MM.1S (cell line): ENCODE measurements at places on chromosomes 2 and 18.

DNA sequence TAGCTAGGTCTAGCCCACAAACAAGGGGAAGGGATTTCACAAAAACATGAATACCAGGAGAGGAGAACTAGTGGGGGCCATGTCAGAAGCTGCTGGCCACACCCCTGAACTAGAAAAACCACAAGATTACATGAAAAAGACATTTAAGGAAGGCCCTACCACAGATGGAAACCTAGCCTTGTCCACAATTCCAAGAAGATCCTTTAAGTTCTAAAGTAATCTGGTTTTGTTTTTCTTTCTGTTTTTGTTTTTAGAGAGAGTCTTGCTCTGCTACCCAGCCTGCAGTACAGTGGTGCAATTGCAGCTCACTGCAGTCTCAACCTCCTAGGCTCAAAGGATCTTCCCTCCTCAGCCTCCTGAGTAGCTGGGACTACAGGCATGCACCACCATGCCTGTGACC is 34.2 kb upstream of the CAB39 start:
- DNase-seq = no peak

GRCh38 chr2:124978597-124978996 is 953.5 kb downstream of the CNTNAP5 start:
- DNase-seq = no peak

GRCh38 chr18:6315517-6316331 is 99.0 kb downstream of the L3MBTL4 start:
- DNase-seq = no peak

- DNase-seq = no peak
Observed at GRCh38 chr2:46589356-46589755, 110.0 kb downstream of the TMEM247 start.

DNA sequence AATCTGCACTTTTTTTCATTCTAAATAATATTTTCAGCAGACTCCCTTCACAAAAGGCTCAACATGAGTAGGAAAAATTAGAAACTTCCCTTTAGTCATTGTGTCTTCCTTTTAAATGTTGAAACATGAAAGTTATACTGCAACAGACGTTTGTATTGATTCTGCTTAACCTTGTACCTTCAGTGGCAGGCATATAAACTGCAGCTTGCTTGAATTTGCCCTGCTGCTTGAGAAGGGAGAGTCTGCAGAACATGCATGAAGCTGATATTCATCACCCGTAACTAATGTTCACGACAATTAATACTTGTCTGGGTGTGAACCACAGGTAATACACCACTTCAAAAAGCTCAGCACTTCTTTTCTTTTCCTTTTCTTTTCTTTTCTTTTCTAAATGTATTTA is 294.7 kb upstream of the LRP1B start:
- no peak for DNase-seq

DNA sequence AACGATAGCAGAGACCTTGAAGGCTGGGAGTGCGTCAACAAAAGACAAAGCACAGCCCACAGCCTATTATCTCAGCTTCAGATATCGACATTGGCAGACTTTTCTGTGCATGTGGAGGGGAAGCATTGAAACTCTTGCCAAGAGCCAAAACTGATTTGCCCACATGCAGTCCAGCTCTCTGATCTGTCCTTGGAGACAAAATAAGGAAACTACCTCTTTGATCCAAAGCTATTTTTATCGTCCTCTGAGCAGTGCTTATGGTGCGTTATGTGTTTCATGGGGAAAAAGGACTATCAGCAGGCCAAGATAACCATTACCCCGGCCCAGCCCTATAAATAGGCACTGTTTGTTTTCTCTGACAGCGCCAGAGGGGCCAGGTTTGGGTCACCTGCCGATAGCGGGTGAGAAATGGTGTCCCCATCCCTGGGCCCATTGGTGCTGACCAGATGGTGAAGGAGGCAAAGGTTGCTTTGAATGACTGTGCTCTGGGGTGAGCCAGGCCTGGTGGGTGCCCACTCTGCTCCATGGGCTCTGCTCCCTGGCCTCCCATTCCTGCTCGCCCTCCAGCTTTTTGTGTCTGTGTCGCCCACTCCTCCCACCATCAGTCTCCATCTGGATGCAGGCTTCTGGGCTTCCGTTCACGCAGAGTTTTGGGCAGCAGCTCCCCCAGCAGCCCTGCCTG is 176.1 kb upstream of the HS6ST1 start:
- DNase-seq = no peak

GRCh38 chr2:28185891-28186290 is 206.8 kb upstream of the FOSL2 start:
- no peak for DNase-seq

- DNase-seq = no peak
Observed at GRCh38 chr18:10003866-10004265, 90.0 kb downstream of the VAPA start.

DNA sequence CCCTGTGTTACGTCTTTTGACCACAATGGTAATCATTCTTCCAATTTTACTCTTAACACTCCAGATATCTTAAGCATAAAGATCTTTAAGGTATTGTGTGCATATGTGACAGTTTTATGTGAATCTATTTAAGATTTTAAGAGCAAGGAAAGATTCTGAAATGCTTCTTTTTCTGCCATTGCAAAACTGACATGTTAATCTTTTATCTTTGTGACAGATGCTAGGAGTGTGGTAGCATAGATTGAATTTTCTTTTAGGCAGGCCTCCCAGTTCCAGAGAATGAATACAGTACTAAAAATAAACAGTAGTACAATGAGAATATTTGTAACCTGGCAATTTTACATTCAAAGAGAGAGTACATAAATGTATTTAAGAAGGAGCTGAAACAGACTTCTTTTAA is 232.5 kb upstream of the ZSWIM2 start:
- no peak for DNase-seq
